ENCODE measurements at places on chromosomes 16 and 17.
A peak's percentile ranks its signal among the peaks of the same experiment; 100 is the strongest.

DNA sequence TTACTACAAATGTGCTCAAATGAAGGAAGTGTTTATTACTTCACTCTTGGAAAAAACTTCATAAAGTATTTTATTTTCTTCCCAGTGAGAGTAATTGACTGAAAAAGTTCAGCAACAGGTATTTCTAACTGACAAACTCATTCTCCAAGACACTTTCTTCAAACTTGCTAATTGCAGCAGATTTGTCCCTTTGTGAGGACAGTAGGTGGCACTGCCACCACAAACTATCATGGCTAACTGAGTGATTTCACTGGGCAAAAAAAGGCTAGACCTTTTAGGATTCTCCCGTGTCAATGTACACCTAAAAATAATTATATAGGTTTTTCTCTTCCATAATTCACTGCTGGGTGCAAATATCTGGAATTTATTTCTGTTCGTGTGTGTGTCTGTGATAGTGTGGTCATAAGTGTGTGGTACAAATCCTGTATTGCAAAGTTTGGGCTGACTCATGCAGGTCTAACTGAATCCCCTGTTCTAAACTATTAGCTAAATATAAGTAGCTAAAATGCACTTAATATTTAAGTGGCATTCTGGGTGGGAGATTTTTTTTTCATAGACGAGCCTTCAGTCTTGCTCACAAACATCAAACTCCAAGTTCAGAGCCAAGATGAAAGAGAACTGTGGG is 3.9 kb downstream of the HS3ST3A1 start:
- DNase-seq: peak; percentile 56

- no peak for DNase-seq
Measured at GRCh38 chr16:3664187-3664896, 9.9 kb downstream of the DNASE1 start.

GRCh38 chr17:59490216-59490615 is 75.2 kb upstream of the DHX40 start:
- DNase-seq: no peak

DNA sequence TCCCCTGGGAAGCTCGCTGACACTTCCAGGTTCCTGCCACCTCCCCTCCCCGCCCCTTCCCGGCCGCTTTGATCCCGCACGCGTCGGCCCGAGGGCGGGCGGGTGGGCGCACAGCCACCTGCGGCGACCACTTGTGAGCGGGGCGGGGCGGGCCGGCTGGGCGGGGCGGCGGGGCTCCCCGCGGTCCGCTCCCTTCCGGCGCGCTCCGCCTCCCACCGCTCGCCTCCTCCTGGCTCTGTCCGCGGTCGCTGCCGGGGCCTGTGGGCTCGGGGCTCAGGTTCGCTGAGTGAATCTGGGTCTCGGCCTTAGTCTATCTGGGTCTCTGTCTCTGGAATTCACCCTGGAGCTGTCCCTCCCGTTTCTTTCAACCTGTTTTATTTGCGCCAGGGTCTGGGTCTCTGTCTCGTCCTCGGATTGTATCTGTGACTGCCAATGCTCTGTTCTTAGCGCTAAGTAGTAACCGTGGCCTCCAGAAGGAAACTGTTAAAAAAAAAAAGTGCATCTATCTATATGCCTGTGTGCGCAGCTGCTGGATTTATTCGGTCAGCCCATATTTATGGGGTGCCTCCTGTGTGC is 2.7 kb upstream of the HES7 start:
- peak; percentile 80 for DNase-seq

DNA sequence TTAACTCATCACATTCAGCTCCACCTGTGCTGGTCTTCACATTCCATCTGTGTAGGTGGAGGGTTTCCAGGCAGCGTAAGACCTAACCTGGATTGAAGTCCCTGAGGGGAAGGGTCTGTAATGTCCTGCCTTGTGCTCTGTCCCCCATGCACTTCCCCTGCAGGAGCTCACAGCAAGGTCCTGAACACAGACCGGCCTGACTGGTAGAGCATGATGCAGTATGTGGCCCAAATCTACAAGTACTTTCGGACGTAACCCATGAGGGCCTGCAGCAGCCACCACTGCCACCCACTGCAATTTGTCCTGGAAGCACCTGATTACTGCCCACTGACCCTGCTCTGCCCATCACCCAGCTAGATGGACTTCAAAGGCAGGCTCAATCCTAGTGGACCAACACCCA is 36.6 kb upstream of the ADORA2B start:
- no peak for DNase-seq

- no peak for DNase-seq
Measured at GRCh38 chr17:3788200-3788599, 12.8 kb downstream of the ITGAE start.

- DNase-seq: no peak
Measured at GRCh38 chr16:20803561-20804214, 2.6 kb downstream of the ERI2 start.

DNA sequence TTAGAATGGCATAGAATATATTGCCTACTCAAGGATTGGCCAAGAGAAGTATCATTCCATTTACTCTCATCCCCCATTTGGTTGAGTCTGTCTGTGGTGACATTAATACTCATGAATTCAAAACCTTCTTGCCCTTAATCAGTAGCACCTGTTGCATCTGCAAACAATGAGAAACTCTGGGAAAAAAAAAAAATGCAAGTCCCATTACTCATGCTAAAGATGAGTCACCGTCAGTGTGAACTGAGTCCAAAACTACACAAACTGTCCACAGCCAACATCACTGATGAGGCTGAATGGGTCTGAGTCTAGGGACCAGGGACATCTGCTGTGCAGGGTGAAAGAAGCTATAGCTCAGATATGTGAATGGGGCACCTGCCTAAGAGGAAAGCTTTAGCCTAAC is 96.9 kb upstream of the ADAMTS18 start:
- DNase-seq: no peak

DNA sequence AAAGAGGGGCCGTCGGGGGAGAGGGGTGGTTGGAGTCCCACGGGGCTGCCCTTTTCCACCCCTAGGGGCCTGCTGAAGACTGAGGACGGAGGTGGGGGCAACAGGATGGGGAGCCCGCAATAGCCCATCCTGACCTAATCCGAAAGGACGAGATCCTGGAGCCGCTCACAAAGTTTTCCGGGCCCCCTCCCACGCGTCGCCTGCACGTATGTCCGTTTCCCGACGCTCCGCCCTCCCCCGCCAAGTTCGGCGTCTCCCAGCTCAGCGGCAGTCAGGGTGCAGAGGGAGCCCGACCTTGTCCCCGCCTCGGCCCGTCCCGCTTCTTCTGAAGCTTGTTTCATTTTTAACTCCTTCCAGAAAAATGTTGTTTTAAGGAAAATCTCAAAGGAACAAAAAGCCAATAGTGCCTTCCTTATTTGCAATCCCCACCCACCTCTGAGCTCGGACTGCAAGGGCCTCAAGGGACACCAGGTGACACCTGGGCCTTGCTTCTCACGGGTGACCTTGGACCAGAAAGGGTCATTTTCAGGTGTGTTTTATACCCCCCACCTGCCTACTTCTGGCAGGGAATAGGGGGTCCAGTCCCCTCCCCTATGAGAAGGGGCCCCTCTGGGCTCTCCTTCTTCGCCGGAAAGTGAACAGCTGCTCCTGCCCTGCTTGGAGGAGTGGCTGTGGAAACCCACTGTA is 3.4 kb upstream of the ZNF423 start:
- no peak for DNase-seq

GRCh38 chr17:13393841-13394710 is 207.7 kb downstream of the HS3ST3A1 start:
- no peak for DNase-seq

- no peak for DNase-seq
Measured at GRCh38 chr17:75945211-75945610, 4.4 kb upstream of the FBF1 start.

DNA sequence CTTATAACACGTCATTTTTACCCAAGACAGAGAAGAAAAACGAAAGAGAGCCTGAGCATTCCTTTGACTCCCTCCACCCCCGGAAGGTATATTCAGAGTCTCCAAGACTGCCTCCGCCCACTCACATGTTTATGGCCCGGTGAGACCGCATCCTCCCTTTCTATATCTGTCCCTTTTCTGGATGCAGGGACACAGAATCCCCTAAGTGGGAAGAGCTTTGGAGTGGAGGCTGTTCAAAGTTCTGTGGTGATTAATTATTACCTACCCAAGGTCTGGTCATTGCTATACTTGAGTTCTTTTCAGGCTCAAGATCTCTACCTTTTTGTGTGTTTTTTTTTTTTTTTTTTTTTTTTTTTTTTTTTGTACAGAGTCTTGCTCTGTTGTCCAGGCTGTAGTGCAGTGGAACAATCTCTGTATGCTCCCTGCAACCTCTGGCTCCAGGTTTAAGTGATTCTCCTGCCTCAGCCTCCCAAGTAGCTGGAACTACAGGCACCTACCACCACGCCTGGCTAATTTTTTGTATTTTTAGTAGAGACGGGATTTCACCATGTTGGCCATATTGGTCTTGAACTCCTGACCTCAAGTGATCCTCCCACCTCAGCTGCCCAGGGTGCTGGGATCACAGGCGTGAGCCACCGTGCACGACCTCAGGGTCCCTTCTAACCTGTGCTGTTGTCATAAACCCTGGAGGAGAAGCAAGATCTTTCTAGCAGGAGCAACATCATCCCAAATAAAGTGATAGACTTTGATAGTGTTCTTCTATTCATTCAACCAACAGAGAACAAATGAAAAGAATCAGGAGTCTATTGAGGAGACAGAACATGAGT is 407.1 kb downstream of the WWOX start:
- no peak for DNase-seq

GRCh38 chr16:88767546-88768070 is 17.4 kb downstream of the PIEZO1 start:
- no peak for DNase-seq

GRCh38 chr17:50737118-50737698 is 17.8 kb downstream of the LUC7L3 start:
- no peak for DNase-seq

GRCh38 chr17:726271-726919 is 6.0 kb upstream of the TLCD3A start:
- no peak for DNase-seq

DNA sequence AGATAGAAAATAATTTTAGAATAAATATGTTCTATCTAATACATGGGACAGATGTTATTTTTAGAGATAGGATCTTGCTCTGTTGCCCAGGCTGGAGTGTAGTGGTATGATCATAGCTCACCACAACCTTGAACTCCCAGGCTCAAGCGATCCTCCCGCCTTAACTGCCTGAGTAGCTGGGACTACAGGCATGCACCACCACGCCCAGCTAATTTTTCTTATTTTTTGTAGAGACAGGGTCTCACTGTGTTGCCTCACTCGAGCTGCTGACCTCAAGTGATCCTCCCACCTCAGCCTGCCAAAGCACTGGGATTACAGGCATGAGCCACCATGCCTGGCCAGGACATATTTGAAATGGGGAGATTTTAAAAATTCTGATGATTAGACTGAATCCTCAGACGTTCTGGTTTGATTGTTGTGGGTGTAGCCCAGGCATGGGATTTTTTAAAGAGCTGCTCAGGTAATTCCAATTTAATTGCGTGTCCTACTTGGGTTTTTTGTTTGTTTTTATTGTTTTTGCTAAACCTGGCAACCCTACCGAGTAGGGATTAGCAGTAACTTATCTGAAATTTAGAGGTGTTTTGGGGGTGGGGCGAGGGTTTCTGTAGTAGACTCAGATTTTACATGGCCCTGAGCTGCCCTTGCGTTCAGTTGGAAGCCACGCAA is 142.9 kb downstream of the RAB11FIP4 start:
- no peak for DNase-seq

- DNase-seq: no peak
Measured at GRCh38 chr17:80795090-80795580, 196.5 kb upstream of the CHMP6 start.

- DNase-seq: peak; percentile 95
Measured at GRCh38 chr16:22007509-22008214, at the start of gene MOSMO. Gene MOSMO, plus strand, starts transcription at chr16:22008111. Its CDS starts 191 bp downstream, at chr16:22008302.

DNA sequence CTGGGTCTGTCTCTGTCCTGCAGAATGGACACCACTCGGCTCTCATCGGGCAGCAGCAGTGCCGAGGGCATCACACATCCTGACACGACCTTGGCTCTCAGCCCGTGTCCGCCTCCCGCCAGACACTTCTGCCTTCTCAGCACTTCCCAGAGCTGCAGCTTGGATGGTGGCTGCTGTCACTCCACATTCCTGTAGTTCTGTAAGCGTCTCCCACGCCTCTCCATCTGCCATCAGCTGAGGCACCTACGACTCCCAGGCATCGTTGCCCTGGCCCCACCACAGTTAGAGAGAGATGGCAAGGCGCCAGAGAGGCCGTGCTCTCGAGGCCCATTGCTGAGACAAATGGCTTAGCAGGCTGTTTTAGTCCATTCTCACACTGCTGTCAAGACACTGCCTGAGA is 195.9 kb upstream of the CHMP6 start:
- DNase-seq: no peak

DNA sequence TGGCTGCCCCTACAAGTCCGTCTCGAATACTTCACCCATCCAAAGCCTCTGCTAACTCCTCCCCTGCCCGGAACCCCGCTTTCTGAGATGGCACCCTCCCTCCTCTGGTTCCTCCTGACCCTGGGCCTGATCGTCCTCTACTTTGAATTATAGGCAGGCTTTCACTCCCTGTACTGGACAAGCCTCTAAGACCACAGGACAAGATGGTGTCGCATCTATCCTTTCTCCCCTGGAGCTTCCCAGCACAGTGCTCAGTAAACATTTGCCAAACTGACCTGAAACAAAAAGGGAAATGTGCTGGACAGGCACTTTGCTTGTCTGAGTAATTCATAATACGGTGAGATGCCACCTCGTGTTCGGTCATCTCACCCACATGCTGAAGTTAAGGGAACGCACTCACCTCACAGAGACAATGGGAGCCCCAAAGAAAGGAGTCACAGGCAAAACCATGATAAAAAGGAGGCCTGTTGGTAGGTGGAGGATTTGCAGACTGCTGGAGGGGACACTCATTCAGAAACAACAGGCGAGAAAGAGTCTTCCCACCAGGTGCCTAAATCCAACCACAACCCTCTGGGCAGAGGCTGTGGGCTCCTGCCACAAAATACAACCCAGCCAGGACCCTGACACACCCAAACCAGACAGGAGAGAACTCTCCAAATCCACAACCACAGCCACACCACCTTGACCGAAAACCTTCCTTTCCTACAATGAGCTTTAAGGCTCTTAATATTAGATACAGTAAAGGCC is 28.2 kb downstream of the SNN start:
- no peak for DNase-seq

DNA sequence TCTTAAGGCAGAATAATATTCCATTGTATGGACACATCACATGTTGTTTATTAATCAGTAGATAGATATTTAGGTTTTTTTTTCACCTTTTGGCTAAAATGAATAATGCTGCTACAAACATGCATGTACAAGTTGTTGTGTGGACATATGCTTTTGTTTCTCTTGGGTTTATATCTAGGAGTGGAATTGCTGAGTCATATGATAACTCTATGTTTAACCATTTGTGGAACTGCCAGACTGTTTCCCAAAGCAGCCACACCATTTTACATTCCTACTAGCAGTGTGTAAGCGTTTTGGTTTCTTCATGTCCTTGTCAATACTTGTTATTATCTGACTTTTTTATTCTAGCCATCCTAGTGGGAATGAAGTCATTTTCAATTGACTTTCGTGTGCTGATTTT is 21.3 kb downstream of the CYLD start:
- no peak for DNase-seq

GRCh38 chr17:80485846-80486245 is 9.4 kb upstream of the NPTX1 start:
- DNase-seq: peak; percentile 60

GRCh38 chr16:48321317-48322036 is 63.7 kb downstream of the SIAH1 start:
- DNase-seq: no peak

GRCh38 chr17:34366010-34366409 is 3.0 kb upstream of the CCL1 start:
- no peak for DNase-seq

- DNase-seq: no peak
Measured at GRCh38 chr17:66533572-66533971, 231.2 kb downstream of the PRKCA start.

Measured in GM20000 (cell line).